ENCODE measurements at places on chromosomes 4 and X. TPM values are rescaled to one million over a fixed set of nuclear protein-coding genes. Genes with fewer than 3 reads are reported as not detected.

The MAGEA2 gene
- total RNA-seq, result not detected

The SLC4A4 gene
- 0.13 TPM for total RNA-seq

The NXF3 gene
- not detected for total RNA-seq

The MGARP gene
- 0.13 TPM for total RNA-seq
